Hepatocyte (in vitro differentiated cells): ENCODE measurements at places on chromosomes 12 and 14. TPM values are rescaled to one million over a fixed set of nuclear protein-coding genes. Genes with fewer than 3 reads are reported as not detected.

Gene SDR39U1
- 99.7 and 102 TPM in 2 replicates for polyA plus RNA-seq

Gene SIX6
- polyA plus RNA-seq = not detected in 2 replicates

DNA sequence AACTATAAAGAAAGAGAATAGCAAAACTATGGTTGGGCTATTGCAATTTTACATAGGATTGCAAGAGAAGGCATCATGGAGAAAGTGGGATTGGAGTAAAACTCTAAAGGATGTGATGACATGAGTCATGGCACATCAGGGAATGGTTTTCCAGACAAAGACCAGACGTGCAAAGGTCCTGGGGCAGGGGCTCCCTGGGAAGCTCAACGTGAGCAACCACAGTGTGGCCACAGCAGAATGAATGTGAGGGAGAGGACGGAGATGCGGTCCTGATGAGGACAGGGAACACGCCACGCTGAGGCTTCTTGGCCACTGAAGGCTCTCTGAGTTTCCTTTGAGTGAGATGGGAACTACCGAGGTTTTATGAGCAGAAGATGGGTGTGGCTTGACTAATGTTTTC lies 38.2 kb downstream of the FZD10 start:
- no peak for DNase-seq

Gene CLEC4D
- not detected in 2 replicates for polyA plus RNA-seq

DNA sequence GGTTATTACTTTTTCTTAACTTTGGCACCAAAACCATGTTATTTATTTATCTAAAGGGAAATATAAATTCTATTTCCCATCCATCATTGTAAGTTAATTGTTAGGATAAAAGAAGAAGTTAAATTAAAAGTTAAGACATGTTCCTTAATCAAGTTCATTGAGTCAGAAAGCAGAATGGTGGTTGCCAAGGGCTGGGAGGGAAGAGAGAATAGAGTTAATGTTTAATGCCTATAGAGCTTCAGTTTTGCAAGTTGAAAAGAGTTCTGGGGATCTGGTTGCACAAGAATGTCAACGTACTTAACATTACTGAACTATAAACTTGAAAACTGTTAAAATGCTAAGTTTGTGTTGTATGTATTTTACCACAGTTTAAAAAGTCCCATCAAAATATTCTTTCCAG lies 63.2 kb upstream of the NR2C1 start:
- no peak for DNase-seq
